ENCODE measurements at places on chromosomes 4 and X.

GRCh38 chr4:63580796-63581475, 828.3 kb downstream of the TECRL start:
- DNase-seq: no peak

DNA sequence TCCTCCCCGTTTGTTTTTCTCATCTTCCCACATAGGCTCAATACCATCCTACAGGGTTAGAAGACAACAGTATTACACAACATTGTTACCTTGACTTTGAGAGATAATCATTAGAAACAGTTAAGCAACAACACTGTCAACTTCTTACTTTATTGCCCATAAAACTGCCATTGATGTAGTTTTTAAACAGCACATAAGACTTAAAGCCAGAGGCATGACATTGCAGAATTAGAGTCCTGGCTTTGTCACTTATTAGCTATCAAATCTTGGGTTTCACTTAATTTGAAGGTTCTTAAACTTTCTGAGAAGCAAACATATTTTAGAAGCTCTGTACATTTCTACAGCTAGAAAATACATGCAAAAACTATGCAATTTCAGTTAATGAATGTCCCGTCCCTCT, 41.8 kb downstream of the EIF4E start:
- no peak for DNase-seq

DNA sequence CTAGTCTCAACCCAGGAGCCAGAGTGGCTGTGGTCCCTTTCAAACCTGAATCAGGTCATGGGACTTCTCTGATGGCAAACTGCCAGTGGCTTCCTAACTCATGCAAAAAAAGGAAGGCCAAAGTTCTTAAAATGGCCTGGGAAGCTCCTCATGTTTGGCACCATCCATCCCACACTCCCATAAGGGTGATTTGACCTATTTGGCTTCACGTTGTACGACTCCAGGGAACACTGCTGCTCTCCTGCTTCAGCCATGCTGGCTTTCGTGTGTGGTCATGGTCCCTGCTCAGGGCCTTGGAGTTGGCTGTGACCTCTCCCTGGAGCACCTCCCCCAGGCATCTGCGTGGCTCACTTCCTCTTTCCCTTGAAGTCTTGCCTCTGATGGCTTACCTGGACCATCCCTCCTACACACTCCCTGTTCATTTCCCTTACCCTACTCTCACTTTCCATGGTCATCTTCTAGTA, 12.8 kb upstream of the TMSB4X start:
- no peak for DNase-seq

- DNase-seq: no peak
Observed at GRCh38 chr4:124631760-124632159, 80.8 kb downstream of the ANKRD50 start.

- no peak for DNase-seq
Observed at GRCh38 chr4:157840034-157840433, 332.8 kb downstream of the GASK1B start.

DNA sequence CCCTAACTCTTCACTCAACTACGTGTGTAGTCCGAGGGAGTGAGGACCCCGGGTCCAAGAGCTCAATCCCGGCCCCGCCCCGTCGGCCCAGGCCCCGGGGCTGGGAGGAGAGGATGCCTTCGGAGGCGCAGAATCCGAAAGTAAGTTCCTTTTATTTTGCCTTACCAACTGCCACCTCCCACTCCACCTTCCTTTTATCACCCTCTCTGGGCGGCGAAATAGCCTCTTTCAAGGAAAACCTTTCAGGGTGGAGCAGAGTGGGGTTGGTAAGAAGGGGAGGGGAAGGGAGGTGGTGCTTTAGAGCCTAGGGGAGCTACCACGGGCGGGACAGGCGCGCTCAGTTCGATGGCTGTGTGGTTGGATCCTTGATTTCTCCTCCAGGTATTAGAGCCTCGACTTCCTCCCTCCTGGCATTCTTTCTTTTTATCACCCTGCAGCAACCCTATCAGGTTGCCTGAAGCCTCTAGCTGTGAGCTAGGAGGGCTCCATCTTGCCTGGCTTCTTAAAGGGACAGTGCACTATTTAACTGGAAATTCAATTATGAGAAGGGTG, 191.2 kb downstream of the RRAGB start:
- DNase-seq: no peak

DNA sequence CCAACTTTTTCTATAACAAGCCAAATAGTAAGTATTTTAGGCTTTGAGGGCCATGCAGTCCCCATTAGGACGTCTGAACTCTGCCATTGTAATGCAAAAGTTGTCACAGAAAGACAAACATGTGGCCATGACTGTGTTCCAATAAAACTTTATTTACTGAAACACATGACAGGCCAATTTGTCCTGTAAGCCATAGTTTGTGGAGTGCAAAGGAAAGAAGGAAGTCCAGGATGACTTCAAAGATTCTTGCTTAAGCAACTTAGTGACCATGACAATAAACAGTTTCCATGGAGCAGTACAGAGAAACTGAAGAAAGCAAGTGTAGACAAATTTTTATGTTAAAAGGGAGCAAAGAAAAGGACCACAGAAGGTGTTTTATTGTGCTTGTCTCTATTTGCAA, 35.0 kb upstream of the MYOZ2 start:
- no peak for DNase-seq

GRCh38 chrX:109839694-109840567, 106.9 kb upstream of the ACSL4 start:
- DNase-seq: no peak

GRCh38 chr4:6019316-6020263, 1.4 kb upstream of the C4orf50 start:
- peak; percentile 77 for DNase-seq

GRCh38 chr4:137394018-137394417, 138.3 kb downstream of the PCDH18 start:
- no peak for DNase-seq

DNA sequence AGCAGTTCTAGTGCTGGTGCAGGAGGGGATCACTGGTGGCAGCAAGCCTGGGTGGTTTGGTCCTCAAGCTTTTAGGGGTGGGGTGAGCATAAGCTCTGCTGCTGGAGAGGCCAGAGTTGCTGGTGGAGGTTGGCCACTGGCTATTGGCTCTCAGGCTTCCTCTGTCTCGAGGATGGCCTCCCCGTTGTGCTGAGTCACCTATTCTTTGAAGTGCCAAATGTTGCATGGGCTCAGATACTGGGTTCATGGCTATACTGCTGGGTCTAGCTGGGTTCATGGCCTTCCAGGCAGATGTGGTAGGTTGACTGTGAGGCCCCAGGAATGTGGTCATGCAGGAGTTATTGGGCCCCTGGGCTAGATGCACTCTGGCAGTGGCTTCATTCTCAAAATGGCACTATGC, 466.3 kb downstream of the NAF1 start:
- DNase-seq: no peak

DNA sequence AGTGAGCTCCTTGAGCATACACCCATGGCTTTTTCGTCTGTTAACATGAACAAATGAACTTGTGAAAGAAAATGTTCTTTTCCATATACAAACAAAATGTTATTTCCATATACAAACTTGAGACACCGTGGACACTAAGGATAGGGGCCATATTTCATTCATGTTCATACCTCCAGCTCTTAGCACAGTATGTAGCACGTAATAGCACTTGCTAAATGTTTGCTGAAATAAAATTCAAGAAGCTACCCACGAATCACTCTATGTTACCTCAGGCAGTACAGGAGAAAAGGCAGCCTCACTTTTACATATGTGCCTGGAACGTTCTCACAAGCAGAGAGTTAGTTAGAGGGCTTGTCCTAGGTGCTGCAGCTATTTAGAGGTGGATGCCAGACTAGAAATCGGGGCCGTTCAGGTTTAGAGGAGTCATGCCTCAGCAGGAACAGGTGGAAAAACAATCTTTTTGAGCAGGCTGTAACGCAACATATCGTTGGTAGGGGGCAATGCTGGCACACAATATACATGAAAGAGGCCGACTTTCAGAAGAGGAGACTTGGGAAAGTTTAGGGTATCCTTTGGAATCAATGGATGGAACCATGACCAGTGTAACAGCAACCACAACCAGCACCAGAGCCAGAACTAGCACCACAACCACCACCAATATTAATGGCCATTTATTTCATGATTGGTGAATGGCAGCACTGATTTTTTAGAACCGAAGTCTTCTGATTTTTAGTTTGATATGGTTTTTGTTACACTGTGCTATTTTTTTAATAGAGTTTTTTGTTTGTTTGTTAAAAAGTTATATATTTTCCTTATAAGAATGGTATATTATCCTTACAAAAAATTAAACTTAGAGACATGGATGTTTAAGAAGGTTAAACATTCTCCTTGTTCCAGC, 14.8 kb upstream of the PAQR3 start:
- peak; percentile 58 for DNase-seq

DNA sequence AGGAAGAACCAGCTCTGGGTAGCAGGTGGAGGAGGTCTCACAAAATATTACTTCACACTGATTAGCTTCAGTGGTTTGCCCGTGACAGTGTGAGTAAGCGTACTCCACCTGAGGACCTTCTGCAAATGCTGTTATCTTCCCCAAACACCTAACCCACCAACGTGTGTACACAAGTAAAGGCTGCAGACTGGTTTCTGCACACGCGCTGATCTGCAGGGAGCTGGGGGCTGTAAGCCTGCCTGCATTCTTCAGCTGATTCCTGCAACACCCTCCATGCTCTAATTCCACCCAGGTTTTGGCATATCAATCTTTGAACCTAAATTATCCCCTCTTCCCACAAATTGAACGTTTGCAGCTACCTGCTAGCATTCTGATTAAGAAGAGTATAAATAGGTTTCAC, 820.2 kb downstream of the TRIML1 start:
- no peak for DNase-seq

DNA sequence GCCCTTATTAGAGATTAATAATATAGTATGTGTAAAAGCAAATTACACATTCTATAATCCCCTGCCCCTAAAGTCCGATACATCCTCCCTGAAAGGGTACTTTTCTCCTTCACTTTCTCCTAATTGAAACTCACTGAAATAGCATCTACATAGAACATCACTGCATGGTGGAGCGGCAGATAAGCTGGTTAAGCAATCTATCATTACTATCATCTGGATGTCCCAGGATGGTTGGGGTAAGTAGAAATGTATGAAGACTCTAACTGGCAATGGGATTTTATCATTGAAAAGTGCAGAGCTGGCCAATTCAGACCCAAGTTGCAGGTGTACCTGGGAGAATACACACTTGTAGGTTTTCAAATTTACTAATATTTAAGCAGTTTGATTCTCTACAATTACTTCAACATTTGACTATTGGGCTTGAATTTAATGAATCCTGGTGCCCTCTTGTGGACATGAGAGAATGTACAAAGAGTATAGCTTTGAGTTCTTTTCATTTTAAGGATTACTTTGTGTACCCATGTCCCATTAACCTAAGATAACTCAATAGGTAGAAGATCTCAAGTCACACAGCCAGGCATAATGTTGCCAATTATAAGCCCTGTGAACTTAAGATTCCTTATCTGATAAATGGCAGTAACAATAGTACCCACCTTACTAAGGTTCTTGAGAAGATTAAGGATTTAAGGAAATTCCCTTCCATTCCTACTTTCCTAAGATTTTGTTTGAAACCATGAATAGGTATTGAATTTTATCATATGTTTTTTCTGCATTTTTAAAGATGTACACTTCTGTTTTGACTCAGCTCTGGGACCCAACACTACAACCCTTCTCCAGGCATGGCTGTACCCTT, 69.8 kb downstream of the SHROOM3 start:
- DNase-seq: peak; percentile 38

GRCh38 chrX:109773374-109773773, 40.3 kb upstream of the ACSL4 start:
- no peak for DNase-seq

DNA sequence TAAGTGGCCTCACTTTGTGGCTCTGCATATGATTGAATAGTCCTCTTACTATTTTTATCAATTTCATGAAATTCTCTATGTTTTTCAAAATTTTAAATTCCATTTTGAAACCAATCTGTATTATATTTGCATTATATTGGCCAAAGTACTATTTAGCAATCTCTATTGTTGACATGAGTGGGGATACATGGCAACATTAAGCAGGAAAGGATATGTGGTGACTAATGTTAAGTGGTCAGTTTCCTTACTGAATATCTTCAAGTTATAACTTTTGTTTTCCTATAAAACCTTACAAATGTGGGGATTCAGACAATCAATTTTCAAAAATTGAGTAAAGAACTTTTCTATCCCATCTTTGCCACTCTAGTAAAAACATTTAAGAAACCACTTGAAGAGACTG, 10.2 kb downstream of the BBS7 start:
- DNase-seq: no peak

DNA sequence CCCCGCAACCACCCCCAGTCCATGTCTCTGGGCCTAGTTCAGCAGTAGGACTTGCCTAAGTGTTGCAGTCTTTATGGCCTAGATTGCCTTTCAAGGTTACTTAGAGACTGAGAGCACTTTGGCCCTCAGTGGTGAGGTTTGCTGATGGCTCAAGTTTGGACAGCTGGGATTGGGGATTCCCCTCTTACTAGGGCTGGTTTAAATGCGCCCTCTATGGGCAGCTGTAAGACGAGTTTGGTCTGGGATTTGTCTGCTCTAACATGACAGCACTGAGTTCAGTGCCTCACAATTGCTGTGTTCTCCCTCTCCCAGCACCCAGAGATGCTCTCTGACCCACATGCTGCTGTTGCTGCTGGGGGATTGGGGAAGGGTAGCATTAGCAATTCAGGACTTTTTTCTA, 23.1 kb downstream of the DACH2 start:
- peak; percentile 12 for DNase-seq

DNA sequence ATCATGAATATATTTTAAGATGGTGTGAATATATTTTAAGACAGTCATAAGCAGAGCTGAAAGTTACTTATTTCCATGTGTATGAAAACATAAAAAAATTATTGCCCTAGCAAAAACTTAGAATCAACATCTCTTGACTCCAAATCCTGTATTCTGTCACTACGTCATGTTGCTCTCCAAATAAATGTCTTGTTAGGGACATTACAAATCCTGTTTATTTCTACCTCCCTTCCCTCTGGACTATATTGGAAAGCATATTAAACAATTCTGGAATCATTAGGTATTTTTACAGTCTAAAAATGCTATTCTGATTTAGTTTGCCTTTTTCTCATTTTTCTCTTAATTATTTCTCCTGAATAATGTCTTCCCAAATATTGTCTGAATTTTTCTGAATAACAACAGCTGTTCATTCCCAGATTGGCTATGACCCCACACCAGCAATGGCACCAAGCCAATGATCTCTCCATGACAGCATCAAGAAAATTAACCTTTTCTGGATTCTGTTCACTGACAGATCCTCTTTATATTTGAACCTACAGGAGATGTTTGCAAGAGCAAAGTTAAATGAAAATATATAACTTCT, 523.1 kb downstream of the IQCM start:
- DNase-seq: no peak
